Hindlimb muscle (tissue), 1 donor: ENCODE measurements at places on chromosomes 6 and 20. TPM values are rescaled to one million over a fixed set of nuclear protein-coding genes. Genes with fewer than 3 reads are reported as not detected.

DNA sequence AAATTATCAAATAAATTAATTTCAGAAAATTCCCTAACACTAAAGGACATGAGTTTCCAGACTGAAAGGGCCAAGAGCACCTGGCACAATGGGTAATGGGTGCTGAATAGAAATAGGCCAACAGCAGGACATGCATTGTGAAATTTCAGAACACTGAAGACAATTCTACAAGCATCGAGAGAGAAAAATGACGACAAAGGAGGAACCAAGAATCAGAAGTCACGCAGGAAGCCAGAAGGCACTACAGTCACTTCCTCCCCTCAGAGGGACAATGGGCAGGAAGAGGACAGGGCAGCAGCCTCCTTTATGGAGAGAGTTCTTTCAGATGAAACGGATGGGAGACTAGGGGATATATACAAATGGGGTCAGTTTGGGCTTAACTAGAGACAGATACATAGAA, 29.6 kb downstream of the PCNA start:
- peak; percentile 20 for DNase-seq

DNA sequence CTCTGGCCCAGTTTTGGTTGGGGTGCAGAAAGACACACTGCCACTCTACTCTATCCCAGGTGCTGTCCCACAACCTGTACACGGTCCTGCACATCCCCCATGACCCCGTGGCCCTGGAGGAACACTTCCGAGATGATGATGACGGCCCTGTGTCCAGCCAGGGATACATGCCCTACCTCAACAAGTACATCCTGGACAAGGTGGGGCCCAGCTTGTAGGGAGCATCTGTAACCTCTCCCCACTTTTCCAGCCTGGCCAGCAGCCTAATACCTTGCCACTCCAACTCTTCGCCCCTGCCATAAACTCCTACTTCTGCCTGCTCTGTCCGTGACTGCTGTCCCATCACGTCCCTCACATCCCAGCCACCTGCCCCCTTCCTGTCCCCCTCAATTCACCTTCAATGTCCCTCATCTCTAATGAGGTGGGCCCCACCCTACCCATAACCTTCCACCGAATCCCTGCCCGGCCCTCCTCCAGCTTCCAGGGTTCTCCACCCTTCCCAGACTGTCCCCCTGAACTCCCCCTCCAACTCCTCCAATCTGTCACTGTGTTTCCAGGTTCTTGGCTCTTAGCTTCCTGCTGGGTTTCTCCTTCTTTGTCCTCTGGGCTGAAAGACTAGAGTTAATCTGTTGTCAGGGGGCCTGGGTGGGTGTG, 12.1 kb downstream of the DEF6 start:
- DNase-seq: no peak

DNA sequence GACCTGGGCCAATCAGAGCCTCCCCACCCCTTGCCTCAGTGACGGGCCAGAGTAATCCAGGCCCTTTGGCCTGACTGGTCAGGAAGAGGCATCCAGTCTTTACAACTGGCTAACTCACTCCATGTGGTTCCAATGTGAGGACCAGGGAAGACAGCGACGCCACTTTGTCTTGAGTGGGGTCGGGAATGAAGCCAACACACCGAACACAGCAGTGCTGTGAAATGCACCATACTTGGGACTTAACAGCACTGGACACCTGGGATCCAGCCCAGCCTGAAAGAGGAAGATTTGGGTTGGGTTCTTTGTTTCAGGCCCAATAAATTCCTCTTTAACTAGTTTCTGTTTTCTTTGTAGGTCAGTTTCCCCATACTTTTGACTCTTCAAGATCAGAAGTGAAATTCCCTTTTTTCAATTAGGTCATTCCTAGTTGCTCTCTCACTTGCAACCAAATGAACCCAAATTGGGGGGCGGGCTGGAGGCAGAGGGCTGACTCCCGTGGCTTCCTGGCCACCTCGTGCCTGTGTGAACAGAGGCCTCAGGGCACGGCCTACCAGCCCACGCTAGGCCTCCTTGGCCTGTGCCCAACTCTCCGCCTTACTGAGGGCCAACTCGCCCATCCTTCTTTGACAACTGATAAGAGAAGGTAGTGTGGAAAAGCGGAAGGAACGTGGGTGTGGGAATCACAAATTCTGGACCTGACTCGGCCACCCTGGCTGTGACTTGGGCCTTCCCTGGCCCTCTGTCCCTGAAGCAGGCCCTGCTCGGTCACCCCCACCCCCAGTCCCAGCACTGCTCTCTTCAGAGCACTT, 17.1 kb downstream of the SULF2 start:
- no peak for DNase-seq

- DNase-seq: no peak
These were observed 921.9 kb downstream of the QKI start for GRCh38 chr6:164336455-164336854.

GRCh38 chr6:31597006-31597405, 4.2 kb upstream of the NCR3 start:
- no peak for DNase-seq

DNA sequence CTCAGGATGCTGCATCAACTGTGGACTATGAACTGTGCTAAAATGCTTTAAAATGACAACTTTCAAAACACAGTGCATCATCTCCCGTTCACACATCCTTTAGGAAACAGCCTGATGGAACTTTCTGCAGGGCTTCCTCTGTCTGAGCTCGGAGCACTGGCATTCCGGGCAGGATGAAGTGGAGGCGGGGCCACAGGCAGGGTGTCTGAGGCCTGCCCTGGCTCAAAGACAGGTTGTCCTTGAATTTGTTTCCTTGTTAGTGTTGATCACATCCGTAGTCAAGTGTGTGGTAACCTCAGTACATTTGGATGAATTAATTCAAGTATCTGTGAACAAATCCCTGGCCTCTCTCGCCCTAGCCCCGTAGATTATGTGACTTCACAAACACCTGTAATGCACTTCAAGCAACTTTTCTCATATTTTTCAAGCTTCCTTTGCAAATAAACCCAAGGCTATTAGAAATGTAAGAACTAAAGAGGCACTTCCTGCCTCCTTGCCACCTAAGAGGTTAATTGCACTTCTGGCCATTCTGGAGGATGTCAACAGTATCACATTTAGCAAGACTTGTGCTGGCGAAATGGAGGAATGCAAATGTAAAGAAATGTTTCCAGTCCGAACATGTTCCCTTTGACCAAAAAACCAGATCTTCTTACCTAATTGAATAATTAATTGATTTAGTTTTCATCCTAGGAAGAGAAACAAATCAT, 3.1 kb downstream of the CD93 start:
- DNase-seq: no peak

DNA sequence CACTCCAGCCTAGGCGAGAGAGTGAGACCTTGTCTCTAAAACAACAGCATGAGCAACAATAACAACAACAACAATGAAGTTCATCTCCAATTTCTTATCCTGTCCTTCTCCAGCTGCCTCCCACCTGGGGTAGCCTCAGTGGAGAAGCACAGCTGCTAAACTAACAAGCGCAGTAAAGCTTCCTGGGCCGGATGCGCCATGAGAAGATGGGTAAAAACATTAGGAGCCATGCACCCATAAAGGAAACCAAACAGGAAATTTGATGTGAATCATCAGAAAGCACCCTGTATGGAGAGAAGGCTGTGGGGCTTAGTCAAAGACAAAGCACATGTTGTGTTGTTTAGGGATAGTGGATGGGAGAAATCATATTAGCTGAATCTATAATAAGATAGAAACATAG, 61.1 kb upstream of the CCN6 start:
- DNase-seq: no peak

- DNase-seq: no peak
These were observed 113.5 kb upstream of the SUPT3H start for GRCh38 chr6:45491048-45491735.

- DNase-seq: no peak
These were observed 4.6 kb upstream of the NKX2-2 start for GRCh38 chr20:21518292-21518991.

DNA sequence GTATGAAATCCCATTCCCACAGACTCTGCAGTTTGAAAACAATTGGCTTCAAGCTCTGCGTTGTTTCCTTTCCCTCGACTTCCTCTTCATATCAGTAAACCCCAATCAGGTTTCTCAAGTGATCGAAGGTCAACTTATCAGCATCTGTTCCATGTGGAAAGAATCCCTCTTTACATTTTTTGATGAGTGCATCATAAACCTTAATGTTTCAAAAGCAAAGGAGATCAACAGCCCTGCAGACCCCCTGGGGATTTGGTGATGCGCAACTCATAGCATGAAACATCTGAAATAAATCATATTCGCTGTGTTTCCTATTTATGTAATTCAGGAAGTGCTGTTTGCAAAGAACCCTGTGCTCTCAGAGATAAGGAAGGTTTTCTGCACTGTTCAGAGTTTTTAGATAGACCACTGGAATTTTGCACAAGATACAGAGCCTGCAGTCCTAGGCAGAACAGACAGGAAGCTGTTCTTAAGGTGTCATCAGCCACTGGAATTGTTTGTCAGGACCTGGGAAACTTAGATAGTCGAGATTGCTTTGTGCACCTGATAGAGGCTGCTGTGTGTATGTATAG, 216.0 kb downstream of the HIVEP2 start:
- peak; percentile 23 for DNase-seq

GRCh38 chr6:53616450-53617357, 48.9 kb downstream of the KLHL31 start:
- no peak for DNase-seq

GRCh38 chr20:45727044-45727443, 4.9 kb downstream of the SPINT4 start:
- DNase-seq: no peak

DNA sequence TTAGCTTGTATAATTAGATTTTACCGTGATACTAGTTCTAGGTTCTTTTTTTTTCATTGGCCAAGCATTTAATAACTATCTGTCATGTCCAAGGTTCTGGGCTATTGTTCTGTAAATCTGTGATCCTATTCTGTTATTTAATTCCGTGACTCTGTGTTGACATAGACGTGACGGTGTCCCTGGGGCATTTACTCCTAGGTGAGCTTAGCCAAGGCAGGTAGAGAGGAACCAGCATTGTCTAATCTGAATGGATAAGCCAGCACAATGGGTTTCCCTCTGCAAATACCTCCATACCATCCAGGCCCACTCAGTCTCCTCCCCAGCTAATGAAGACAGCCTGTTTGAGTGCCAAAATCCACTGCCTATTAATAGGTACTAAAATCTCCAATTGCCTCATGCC, 8.9 kb upstream of the CDSN start:
- no peak for DNase-seq

DNA sequence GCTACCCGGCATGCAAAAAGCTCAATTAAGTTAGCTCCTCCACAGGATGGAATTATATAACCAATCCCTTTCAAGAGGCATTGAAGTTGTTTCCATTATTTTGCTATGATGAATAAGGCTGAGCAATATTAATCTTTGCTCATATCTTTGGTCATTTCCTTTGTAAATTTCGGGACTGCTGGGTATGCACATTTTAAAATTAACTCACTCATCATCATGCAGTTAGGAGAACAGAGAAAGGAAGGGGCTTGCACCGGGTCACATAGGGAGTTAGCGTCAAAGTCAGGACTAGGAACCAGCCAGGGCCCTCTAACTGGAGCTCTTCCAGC, 430 bp upstream of the FAM110A start:
- no peak for DNase-seq

- no peak for DNase-seq
These were observed 47.5 kb downstream of the DLL1 start for GRCh38 chr6:170243386-170243785.

DNA sequence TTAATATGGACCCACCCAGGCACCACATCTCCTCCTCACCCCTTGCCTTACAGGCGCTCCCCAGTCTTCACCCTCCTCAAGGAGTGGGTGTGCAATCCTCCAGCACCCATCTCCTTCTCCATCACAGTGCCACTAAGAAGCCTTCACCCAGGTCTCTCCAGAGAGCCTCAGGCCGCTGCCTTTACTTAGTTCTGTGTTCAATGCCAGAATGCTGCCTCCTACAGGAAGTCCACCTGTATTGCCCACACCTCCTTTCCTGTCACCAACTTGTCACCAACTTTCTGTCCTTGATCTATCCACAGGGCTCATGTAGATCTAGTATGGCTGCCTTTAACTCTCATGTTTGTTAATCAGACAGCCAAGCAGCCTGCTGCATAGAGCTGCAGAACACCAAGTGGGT, 586 bp upstream of the LST1 start:
- no peak for DNase-seq

DNA sequence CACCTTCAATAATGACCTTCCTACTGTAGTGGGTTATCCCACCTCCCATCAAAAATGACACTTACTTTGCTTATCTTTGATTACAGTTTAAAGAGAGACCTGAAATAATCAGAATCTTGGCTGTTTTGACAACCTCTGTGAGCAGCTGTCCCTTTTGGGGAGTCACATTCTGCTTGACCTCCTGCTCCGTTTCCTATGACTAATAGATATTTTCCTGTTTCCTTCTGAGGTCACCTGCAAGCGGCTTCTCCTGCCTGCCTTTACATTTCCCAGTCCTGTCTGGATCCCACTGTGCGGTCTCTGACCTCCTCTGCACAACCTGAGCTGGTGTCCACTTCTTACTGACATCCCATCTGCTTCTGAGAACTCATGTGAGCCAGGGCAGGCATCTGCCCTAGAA, 54.2 kb downstream of the TRAM2 start:
- no peak for DNase-seq

DNA sequence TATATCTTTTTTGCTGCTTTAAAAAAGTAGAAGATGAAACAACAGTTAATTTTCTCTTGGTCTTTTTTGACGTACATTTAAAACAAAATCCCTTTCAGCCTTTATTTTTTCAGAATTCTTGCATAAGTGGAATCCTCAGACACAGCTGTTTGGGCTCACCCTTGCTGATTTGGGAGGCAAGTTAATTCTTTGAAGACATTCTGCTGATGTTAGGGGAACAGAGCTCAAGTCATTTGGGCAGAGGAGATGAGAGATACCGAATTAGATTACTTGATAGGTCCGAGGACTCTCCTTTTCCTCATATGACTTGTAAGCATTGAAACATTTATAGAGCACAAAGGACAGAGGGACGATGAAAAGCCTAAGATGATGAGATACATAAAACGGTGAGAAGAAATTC, 567.9 kb upstream of the CITED2 start:
- DNase-seq: no peak

- no peak for DNase-seq
These were observed 37.4 kb downstream of the IL22RA2 start for GRCh38 chr6:137136065-137136464.

GRCh38 chr6:17851720-17852161, 135.7 kb downstream of the KIF13A start:
- DNase-seq: no peak

The LRRN4 gene
- 0.23 TPM for polyA plus RNA-seq

The PRR3 gene
- 22.3 TPM for polyA plus RNA-seq

The PIM1 gene
- polyA plus RNA-seq: 21.7 TPM

The OARD1 gene
- 19.1 TPM for polyA plus RNA-seq

The PRICKLE4 gene
- polyA plus RNA-seq: 2.0 TPM

The TXLNB gene
- polyA plus RNA-seq: 128 TPM

The RPS6KA2 gene
- polyA plus RNA-seq: 25.9 TPM

The SNPH gene
- polyA plus RNA-seq: 9.3 TPM
